ENCODE measurements at places on chromosomes 6 and 20.

- no peak for DNase-seq
Measured at GRCh38 chr6:146287691-146288369, 255.8 kb upstream of the RAB32 start.

DNA sequence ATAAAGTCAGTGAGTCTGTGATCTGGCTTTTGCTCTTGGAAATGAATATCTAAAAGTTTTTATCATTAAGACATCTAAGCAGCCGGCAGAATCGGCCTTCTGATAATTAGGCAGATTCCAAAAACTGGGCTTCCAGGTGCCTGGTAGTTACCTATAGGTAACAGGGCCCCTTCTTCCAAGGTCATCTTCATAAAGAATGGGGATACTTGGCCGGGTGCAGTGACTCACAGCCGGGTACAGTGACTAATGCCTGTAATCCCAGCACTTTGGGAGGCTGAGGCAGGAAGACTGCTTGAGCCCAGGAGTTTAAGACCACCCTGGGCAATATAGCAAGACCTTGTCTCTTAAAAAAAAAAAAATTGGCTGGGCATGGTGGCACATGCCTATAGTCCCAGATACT is 12.9 kb upstream of the RBL1 start:
- DNase-seq: no peak

DNA sequence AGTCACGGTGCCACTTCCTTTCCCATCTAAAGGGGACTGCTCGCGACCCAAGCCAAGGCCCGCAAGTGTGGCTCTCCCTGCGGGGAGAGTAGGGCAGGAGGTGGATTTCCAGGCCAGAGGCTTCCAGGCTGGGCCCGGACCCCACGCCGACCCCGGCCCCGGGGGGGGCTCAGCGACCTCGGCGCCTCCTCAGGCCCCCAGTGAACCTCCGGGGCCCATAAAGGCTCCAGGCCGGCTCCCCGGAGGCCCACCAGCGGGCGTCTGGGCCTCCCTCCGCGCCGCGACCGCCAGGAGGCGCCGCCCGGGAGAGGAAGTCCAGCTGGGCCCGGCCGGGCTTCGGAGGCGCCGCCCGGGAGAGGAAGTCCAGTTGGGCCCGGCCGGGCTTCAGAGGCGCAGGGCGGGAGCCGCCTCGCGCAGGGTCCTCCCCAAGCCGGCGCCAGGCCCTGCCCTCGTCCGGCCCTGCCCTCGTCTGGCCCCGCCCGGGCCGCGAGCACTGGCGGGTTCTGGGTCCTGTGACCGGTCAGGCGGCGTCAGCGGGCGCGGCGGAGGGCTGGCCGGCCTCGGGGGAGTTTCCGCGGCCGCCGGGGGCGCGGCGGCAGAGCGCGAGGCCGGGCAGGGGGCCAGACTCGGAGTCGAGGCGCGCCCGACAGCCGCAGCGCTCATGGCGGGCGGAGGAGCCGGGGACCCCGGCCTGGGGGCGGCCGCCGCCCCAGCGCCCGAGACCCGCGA is at the start of gene RAB32:
TSS of gene RAB32 (plus strand) at position 623 of the 729 bp plus-strand sequence. CDS start at position 662, 39 bp downstream.
- peak; percentile 67 for DNase-seq

DNA sequence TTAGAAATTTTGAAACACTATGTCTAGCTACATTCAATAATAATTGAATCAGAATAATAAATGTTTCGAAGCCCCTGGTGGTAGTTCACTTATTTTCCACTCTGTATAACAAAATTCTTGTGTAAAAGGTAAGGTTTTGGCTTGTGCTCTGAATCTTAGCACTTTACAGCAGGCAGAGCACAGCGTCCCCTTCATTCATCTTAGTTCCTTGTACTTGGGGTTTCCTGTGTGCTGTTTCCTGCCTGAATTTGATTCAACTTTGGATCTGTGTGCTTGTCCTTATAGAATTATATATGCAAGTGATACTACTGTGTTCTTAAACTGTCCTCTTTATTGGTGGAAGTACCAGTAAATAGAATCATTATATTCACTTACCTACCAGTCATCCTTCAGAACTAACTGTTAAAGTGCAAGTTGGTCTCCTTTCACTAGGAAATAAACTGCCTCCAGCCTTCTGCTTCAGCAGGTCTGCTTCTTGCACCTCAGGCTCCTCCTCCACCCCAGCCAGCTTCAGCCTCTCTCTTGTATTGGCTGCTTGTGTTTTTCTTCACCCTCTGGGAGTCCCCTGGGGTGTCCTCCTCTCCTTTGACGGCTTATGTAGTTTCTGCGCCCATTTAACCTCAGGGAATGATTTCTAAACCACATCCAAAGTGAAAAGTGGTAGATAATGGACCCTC is 28.8 kb upstream of the TULP4 start:
- no peak for DNase-seq

- DNase-seq: no peak
Measured at GRCh38 chr6:147063469-147064031, 140.7 kb upstream of the STXBP5 start.

GRCh38 chr6:87914637-87915395 is 132.8 kb upstream of the SPACA1 start:
- no peak for DNase-seq

DNA sequence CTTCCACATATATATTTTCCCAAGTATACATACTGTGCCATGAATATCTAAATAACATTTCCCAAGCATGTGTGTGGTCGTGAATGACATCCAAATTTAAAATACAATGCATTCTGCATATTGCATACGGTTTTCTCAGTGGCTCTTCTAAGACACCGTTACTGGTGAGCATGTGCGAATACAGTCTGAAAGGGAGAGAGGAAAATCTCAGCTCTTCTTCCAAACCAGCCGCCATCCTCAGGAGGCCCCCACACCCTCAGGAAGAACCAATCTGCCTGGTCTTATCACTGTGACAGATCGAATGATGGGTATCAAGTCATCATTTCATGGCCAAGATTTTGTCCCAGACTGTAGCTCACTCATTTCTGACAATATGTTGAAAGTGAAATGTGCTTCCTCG is 50.7 kb downstream of the ADAT2 start:
- no peak for DNase-seq

DNA sequence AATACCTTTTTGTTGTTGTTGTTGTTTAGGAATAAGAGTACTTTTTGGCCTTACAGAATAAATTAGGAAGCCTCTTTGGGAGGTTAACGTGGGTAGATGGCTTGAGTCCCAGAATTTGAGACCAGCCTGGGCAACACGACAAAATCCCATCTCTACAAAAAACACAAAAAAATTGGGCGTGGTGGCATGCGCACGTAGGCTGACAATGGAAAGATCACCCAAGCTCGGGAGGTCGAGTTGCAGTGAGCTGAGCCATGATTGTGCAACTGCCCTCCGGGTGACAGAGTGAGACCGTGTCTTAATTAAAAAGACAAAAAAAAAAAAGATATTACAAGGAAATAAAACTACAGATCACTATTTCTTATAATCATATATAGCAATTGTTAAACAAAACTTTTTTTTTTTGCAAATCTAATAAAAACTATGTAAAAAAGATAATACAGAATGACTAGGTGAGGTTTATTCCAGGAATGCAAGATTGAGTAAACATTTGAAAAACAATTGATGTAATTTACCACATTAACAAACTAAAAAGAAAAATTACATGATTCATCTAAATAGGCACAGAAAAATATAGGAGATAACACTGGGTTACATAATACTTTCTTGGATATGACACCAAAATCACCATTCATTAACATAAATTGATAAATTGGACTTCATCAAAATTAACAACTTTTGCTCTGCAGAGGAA is 43.6 kb upstream of the ASCC3 start:
- DNase-seq: no peak

- no peak for DNase-seq
Measured at GRCh38 chr20:59718751-59719150, 114.4 kb downstream of the PHACTR3 start.

GRCh38 chr20:63310265-63310991 is 17.4 kb downstream of the COL20A1 start:
- no peak for DNase-seq

GRCh38 chr6:168333039-168333438 is 13.5 kb upstream of the DACT2 start:
- no peak for DNase-seq

DNA sequence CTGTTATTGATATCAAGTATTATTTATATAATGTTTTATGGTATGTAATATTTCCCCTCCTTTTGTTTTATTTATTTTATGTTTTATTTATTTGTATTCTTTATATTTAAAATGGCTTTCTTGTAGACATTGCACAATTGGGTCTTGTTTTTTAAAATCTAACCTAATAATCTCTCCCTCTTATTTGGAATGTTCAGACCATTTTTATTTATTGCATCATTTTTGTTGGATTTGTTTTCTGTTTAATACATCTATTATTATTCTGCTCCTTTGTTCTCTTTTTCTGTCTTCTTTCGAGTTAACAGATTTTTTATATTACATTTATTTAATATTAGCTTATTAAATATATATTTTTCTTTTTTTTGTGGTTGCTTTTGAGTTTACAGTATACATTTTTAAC is 43.1 kb upstream of the SLC35B3 start:
- DNase-seq: no peak

DNA sequence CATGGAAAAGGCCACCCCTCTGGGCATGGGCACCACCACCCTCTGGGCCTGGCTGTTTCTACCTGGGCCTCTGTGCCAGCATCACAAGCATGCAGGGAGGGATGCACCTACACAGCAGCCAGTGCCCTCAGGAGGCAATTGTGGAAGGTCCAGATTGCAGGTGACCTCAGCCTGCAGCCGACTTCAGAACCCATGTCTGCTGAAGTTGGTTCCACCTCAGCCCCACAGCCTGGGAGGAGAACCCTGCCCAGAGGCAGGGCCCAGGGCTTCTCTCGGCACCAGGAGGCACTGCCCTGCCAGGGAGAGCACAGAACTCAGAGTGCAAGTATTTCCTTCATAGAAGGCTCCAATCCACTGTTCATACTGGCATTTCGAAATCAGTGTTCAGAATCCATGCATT is 149.8 kb downstream of the TTLL2 start:
- no peak for DNase-seq

GRCh38 chr20:55135923-55136322 is 660.5 kb downstream of the DOK5 start:
- DNase-seq: no peak

- no peak for DNase-seq
Measured at GRCh38 chr6:35321091-35321490, 21.3 kb upstream of the PPARD start.

- no peak for DNase-seq
Measured at GRCh38 chr6:10824819-10825218, 13.5 kb downstream of the MAK start.

DNA sequence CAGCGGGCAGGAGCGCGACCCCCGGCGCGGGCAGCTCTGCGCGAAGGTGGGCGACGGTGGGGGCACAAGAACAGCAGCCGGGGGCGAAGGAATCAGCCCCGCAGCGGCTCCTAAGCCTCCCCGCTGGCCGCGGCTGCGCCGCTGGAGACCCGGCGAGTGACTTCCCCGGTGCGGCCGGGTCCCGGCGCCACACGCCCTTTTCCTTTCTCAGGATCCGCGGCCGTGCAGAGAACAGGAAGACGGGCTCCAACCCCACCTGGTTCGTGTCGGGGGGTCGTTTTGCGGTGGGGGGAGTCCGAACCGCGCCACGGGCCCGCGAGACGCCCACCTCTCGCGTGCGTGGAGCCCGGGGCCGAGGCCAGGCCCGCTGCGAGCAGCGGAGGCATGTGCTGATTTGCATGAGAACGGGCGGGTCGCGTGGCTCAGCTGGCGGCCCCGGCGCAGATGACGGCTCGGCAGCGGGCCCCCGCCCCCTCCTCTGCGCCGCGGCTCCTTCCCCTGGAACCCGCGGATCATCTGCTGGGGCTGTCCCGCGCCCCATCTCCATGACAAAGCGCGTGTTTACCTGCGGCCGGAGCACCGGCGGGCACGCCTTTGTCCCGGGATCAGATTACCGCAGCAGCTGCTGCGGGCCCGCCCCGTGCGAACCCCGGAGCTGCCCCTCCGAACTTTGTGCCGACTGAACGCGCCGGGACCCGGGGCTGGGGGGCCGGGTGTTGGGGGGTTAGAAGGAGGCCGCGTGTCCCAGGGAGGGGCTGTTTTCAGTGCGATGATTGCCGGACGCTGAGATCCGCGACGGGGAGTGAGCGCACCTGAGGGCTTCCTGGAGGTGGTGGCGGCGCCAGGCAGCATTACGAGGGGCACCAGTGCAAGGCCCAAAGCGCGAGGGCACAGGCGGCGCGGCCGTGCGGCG is 4.9 kb upstream of the DLL1 start:
- DNase-seq: no peak

DNA sequence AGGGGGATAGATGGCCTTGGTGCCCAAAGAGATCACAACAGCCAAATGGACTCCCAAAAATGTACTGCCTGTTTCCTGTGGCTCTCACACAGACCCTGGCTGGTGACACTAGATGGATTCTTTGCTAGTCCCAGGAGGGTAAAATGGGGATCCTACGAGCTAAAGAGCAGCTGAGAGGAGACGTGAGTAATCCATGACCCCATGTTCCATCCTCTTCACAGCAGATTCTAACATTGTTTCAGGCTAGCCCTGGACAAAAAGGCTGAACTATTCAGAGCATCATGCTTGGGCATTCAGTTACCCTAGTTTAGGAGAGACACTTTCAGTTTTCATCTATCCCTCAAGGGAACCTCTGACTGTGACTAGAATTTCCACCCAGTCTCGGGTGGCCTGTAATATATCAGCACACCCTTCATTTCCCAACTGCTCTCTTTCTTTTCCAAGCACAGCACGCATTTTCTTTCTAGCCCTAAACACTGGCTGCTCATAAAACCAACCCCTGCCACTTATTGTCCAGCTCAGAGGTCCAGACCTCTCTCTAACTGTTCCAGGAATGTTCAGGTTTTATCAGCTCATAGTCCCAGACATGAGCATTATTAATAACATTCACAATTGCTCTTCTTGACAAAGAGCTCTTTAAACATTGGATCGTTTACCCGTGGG is 48.5 kb downstream of the SLC22A1 start:
- DNase-seq: no peak

DNA sequence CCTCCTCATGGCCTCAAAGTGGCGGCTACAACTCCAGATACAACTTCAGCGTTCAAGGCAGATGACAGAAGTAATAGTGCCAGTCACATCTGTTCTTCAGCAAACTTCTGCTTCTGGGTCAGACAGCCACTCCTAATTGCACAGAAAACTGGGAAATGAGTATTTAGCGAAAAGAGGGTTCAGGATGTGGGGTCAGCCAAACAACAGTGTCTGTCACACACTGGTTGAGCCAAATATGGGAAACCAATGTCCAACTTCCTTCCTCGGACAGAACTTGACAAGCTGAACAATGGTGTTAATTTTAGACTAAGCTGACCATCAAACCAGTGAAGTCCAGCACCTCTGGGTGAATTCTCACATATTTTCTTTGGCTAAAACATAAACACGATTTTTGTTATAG is 22.1 kb downstream of the NUDT3 start:
- DNase-seq: no peak

- no peak for DNase-seq
Measured at GRCh38 chr6:153872946-153873345, 166.1 kb upstream of the OPRM1 start.

- DNase-seq: no peak
Measured at GRCh38 chr20:36614781-36615557, 9.4 kb downstream of the RAB5IF start.

GRCh38 chr6:149329529-149329928 is 12.0 kb downstream of the TAB2 start:
- no peak for DNase-seq

DNA sequence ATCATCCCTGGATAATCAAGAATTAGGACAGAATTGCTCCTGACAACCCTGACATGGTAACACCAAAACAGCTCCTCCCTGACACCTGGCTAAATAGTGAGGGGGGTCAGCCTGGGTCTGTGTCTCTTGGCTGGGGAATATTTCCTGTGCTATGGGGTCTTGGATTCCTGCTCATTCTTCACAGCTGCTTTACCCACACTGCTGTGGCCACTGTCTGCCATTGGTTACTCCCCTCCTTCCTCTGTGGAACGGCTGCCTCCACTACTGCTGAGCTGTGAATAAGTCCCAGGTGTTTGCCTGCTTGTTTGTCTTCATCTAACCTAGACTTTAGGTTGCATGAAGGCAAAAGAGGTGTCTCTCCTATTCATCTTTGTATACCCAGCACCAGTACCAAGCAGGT is 33.9 kb upstream of the TXLNB start:
- no peak for DNase-seq

Data from cortex of kidney (tissue), 1 donor.